ENCODE measurements at places on chromosomes 13 and 19.

DNA sequence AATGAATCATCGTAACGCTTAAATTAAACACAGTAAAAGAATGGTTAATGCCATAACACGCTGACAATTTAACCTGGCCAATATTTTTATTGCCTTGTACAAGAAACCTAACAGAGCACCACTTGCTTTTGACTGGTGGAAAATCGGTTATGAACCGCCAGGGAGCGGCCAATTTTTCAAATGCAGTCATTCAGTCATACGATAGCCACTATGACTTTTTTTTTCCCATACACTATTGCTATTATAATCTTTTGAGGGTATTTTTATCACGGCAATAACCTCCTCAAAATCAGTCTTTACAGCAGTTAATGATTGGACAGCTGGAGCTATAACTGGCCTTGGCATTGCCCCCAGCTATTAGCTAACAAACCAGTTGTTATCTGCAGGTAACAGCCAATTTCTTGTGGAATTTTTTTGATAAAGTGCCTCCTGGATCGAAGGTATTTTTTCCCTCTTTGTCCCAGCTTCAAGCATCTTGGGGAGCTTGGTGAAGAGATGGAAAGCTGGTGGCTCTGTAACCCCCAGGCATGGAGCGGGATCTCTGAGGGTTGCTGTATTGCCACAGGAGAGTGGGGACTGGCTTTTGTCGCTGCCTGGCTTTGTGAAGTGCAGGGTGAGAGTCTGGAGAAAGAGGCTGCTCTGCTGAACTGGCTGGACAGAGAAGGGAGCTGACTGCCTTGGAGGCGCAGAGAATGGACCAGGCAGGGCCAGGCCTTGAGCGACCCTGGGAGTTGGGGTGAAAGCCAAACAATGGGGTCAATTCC, 198.4 kb upstream of the ZNF536 start:
- DNase-seq = no peak

DNA sequence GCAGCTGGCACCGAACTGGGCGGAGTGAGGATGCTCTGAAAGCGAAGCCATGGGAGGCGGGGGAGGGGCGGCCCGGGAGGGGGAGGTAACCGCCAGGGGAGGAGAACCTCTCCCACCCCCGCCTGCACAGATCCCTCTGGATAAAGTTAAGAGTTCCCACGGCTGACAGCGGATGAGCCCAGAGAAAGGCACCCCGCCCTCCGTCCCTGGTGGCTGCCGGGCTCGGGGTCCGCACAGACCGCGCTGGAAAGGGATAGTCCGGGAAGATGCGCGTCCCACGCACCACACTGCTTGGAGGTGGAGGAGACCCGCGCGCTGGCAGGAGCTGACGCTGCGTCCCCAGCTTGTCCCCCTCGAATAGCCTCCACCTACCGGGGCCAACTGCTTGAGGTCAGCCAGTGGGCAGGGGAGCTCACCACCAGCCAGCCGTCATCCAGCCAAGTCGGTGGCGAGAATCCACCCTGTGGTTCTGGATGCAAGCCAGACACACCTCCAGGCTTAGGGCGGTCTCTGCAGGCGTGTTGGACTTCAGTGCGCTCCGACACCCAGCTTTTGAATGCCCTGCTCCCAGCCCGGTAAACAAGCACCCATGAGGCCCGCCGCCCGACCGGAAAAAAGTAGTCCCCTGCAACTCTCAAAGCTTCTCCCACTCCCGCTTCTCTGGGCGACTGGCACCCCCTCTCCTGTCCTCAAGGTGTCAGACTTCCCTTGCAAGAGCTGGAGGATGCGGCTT, at the start of gene TRPC4:
TRPC4 (minus strand) TSS at position 17 of the 733 bp plus-strand sequence. CDS start 86,439 bp downstream, outside the sequence.
- peak; percentile 12 for DNase-seq

DNA sequence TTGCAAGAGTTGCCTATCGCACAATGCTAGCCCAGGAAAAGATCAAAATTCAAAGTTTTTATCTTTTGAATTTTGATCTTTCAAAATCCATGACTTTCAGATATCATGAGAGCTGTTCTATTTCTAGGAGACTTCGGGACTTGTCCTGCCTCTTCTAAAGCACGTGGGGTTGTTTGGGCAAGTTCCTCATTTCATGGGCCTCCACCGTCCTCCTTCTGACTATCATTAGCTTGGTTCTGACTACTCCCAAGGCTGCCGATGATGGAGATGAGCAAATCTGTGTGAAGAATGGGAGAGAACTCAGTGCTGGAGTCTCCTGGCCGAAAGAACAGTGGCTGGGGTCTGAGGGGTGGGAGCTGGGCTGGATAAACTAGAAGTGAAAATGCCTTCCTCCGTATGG, 86.5 kb downstream of the COL4A1 start:
- no peak for DNase-seq

DNA sequence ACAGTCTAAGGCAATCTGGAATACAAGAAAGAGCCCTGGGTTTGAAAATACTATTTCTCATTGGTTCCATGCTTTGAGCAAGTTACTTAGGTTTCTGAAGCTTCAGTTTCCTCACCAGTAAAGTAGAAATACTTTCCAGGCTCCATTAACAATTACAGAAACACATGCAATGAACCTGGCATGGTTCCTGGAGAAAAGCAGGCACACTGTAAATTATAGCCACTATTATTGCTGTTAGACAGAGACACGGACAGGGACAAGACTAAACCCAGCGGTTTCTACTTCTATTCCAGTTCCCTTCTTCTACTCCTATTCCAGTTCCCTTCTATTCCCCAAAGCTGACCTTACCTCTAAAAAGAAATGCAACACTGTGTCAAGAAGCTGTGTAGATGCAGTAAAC, 41.2 kb downstream of the MIPEP start:
- DNase-seq = no peak

DNA sequence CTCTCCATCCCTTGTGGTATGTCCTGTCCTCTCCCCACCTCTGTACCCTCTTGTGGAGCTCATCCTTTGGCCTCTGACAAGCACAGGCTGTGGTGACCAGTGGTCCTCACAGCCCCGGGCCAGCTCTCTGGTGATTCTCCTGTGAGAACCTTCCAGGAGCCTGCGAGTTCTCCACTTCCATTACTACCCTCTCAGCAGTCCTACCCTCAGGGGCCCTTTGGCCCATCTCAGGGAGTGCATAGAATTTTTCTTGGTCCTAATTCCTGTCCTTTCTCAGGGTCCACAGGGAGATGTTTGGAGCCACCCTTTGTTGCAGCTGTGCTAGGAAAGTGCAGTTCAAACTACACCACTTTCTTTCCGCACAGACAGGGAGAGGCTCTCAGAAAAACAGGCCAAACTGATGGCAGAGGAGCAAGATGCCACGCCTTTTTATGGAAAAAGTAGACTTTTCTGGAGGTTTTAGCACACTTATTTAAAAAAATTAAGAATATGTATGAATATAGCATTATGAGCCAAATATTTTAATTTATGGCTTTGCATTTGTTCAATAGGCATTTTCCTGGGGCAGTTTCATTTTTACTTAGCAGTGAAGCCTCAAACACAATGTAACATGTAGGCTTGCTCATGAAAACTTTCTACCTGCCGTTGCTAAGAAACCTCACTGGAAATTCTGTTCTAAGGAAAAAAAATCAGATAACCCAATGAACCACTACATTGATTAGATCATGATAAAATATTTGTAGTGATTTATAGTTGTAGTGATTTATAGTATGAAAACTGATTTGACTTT, 92.0 kb downstream of the GPR12 start:
- no peak for DNase-seq

GRCh38 chr13:32115066-32115465, 83.5 kb downstream of the FRY start:
- no peak for DNase-seq

DNA sequence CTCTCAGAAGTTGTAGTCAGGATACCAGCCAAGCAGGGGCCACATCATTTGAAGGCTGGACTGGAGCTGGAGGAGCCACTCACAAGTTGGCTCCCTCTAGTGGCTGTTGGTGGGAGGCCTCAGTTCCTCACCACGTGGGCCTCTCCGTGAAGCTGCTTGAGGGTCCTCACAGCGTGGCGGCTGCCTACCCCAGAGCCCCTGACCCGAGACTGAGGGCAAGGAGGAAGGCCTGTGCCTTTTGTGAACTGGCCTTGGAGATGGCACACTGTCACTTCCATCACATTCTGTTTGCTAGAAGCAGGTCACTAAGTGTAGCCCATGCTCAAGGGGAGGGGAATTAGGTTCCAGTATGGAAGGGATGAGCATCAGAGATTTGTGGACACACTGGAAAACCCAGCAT, 14.6 kb downstream of the GNA11 start:
- peak; percentile 84 for DNase-seq

DNA sequence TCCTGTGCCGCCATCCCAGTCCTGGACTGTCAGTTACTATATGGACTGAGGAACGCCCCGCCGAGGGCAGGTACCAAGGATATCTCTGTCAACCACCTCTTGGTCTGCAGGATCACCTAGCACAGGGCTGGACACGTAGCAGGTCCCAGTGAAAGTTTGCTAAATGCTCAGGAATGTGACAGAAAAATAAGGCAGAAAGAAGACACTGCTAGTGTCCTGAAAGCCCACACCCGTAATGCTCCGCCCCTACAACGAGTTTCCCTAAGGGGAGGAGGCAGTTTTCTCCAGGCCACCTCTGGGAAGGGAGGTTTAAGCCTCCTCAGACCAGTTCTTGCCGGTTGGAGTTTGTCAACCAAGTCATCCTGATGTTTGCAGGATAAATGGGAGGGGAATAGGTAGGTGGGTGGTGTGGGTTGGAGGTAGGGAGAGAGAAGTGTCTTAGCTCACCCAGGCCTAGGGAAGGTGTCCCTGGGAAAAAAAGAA, 1.7 kb upstream of the SERTAD3 start:
- DNase-seq = peak; percentile 59

- DNase-seq = no peak
These were observed 582 bp upstream of the PTPRH start for GRCh38 chr19:55209693-55210472.

DNA sequence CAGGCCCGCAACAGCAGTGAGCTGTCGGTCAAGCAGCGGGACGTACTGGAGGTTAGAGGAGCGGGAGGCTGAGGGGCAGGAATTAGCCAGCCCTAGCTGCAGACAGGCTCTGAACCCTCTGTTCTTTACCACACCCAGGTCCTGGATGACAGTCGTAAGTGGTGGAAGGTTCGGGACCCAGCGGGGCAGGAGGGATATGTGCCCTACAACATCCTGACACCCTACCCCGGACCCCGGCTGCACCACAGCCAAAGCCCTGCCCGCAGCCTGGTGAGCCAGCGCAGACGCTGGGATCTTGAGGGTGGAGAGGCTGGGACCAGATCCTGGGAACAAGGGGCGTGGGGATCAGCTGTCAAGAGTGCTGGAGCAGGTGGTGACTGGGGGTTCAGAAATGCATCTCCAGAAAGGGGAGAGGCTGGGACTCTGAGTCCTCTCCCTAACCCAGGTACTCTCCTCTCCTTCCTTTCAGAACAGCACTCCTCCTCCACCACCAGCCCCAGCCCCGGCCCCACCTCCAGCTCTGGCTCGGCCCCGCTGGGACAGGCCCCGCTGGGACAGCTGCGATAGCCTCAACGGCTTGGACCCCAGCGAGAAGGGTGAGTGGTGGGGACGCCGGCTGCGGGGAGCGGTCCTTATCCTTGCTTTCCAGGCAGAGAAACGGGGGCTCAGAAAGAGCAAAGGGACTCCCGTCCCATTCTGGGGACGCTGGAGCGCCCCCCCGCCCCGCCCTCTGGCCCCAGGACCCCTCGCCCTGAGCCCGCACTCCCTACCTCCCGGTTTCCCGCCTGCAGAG, 10.4 kb downstream of the EPS8L1 start:
- DNase-seq = no peak

- DNase-seq = no peak
These were observed 103.1 kb downstream of the TNFRSF19 start for GRCh38 chr13:23673354-23673753.

DNA sequence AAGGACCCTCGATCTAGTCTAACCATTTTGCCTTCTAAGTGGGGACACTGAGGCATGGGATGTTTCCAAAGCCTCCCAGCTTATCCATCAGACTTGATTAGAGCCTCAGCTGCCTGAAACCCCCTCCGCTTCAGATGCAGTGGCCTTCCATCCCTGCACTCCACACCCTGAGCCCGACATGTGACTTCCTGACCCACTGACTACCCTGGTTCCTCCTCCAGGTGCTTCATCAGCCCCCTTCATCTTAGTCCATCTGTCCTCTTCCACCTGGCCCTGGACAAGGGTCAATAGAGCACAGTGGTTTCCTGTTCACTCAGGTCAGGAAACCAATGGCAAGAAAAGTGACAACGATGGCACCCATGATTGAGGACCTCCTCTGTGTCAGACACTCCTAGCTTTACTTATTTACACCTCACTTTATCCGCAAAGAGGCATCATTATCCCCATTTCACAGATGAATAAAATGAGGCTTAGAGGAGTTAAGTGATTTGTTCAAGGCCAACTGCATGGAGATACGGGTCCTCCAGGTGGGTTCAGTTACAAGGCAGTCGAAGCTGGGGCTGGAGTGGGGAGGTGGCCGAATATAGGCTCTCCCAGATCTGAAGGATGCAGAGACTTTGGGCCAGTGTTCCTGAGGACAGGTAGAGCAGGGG, 81.6 kb upstream of the TM9SF2 start:
- DNase-seq = no peak

GRCh38 chr19:32877977-32878745, 8.6 kb upstream of the SLC7A9 start:
- DNase-seq = no peak

DNA sequence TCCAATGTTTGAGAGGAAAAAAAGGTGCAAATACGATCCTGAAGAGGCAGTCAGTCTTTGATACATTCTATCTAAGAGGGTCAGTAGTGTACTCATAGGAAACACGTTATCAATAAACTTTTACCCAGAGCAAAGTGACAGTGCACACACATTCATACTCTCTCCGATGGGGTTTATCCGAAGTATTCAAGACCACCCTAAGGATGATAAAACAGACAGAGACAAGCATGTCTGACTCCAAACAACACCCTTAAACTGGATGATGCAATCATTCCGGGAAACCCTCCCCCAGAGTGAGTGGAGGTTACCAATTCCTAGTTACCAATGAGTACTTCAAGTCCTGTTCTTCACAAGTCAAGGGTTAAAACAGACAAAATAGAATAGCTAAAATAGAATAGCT, 79.1 kb downstream of the DNAJC3 start:
- DNase-seq = peak; percentile 10

DNA sequence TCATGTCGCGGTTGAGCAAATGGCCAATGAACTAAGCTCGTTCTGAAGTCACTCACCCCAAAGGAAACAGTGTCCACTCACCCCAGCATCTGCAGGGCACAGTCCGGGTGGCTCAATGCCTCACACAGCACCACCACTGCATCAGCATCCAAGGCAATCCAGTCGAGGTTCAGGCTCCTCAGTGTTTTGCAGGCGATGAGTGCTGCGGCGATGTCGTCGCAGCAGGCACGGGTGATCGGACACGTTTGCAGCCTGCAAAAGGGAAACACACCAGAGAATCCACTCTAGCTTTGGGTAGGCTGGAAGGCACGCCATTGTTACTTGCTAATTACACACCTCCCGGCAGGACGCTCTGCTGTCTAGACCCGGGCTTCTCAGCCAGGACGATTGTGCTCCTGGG, 26.5 kb downstream of the NLRP9 start:
- DNase-seq = no peak

DNA sequence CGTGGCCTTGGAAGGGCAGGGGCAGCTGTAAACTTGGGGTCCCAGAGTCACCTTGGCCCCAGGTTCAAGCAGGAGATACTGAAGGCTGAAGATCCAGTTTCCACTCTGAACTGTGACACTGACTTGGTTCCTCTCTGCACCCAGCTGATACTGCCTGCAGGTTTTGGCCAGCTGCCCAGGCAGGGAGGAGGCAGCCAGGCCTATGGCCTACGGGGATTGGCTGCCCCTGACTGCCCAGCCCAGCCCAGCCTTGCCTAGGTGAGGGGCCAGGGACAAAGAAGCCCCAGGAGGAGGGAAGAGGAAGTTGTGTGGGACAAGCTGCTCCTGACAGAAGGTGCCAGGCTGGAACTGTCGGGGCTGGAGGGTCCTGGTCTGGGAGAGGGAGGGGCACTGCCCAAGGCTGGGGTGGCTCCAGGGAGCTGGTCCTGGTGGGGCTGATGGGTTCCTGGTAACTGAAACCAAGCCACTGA, 51.7 kb upstream of the CYP4F8 start:
- peak; percentile 71 for DNase-seq

Measured in K562 (cell line).